Muscle of leg (tissue), 16 donors: ENCODE measurements at places on chromosomes 13 and 19. TPM values are rescaled to one million over a fixed set of nuclear protein-coding genes. Genes with fewer than 3 reads are reported as not detected.
A peak's percentile ranks its signal among the peaks of the same experiment; 100 is the strongest.

The KIR2DL3 gene
- total RNA-seq: not detected

The REEP6 gene
- total RNA-seq: 0.58 TPM

The NOVA2 gene
- 0.98 TPM for total RNA-seq

DNA sequence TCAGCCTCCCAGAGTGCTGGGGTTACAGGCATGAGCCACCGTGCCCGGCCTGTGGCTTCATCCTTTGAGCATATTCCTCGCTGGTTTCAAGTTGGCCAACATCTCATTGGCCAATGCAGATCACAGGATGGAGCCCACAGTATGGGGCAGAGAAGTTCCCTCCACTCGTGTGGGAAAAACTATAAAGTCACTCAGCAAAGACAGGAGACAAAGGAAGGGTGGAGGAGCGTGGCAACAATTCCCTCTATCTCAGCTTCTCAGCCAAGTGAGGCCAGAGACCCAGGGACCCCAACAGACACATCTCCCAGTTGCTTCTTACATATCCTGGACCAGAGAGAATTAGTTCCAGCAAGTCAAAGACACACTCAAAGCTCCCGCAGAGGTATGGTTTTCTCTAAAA lies 184.6 kb upstream of the SOX1 start:
- H3K4me3 ChIP-seq: no peak overlapping the region
- DNase-seq: no peak
- H3K4me1 ChIP-seq: no peaks in the 10 kb centered on the region
- H3K36me3 ChIP-seq: no peaks in the 10 kb centered on the region

DNA sequence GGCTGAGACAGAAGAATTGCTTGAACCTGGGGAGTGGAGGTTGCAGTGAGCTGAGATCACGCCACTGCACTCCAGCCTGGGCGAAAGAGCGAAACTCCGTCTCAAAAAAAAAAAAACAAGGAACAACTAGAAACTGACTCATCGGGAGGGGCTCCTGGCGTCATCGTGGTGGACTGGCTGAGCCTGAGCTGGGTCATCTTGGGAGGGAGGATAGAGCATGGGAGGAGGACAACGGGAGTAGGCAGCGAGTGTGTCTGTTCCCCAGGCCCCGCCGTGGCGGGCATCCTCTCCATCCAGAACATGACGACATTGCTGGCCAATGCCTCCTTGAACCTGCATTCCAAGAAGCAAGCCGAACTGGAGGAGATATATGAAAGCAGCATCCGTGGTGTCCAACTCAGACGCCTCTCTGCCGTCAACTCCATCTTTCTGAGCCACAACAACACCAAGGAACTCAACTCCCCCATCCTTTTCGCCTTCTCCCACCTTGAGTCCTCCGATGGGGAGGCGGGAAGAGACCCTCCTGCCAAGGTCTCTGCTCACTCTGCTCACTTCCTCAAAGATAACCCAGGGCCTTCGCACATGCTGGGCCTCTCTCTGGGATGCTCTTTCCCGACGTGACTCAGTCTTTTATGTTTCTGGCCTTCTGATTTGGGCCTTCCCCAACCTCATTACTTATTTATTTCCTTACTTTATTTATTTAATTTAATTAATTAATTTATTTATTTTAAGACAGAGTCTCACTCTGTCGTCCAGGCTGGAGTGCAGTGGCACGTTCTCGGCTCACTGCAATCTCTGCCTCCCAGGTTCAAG lies 16.6 kb downstream of the DDX39A start:
- H3K36me3 ChIP-seq: peaks cover 69% of the 10 kb centered on the region
- H3K4me3 ChIP-seq: no peak overlapping the region
- DNase-seq: peak; percentile 53
- peaks cover 5% of the 10 kb centered on the region for H3K4me1 ChIP-seq
- no peak overlapping the region for H3K27ac ChIP-seq

DNA sequence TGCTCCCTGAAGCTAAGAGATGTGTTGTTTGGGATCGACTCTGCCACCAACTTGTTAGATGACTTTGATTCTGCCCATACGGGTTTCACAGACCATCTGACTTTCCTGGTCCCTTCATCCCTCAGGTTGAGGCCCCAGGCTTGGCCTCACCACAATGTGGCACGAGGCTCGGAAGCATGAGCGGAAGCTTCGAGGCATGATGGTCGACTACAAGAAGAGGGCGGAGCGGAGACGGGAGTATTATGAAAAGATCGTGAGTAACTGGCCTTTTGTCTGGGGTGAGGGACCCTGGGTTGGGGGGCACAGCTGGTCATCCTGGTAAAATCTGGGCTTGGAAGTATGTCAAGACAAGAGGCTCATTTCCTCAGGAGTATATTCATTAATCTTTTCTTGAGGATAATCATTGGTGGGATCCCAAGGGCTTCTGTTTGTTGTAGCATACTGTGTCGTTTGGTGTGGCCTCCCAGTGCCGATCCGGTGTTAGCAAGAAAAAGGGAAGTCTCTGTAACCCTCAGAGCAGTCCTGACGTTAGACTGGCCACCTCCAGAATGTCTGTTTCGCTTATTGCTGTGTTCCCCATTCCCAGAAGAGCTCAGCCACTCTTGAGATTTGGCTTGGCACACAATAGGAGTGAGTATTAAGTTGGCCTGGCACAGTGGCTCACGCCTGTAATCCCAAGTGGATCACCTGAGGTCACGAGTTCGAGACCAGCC lies 1.4 kb downstream of the CLASRP start:
- no peaks in the 10 kb centered on the region for H3K27me3 ChIP-seq
- peak; percentile 49 for DNase-seq
- H3K4me3 ChIP-seq: peak overlapping the region; percentile 75
- no peak overlapping the region for H3K27ac ChIP-seq
- H3K4me1 ChIP-seq: peaks cover 15% of the 10 kb centered on the region

DNA sequence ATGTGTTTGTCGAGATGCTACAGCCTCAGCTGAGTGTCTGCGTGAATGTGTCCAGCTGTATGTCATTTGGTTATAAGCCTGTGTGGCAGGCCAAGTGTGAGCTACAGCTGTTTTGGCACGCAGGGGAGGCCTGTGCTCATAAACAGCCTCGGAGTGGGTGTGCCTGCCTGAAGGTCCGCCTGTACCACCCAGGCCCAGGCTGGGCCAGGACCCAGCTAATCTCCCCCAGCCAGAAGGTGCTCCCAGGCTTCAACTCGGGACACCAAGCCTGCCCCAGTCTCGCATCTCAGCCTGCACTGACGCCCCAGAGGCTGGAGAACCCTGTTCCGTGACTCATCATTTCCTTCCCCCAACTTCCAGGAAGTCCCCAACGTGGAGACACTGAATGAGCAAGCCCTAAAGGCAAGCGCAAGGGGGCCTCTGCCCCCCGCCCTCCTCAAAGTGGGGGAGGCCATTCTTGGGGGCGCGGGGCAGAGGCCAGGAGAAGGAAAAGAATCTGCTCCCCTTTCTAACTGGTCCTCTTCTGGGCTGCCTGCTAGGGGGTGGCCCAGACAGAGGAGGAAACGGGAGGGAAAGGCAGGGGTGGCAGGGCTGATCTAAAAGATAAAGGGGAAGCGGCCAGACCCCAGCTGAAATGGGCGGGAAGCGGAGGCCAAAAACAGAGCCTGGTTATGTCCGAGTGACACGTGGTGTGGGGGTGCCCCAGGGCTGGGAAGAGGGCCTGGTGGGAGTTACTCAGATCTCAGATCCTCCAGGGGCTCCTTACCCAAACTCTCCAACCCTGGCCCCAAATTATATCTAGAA lies 2.0 kb downstream of the SLC1A5 start:
- H3K4me1 ChIP-seq: peaks cover 45% of the 10 kb centered on the region
- peak overlapping the region; percentile 97 for H3K27ac ChIP-seq
- peaks cover 26% of the 10 kb centered on the region for H3K36me3 ChIP-seq
- DNase-seq: peak; percentile 94
- no peaks in the 10 kb centered on the region for H3K27me3 ChIP-seq

GRCh38 chr13:74629985-74630384 lies 495.8 kb upstream of the KLF12 start:
- H3K4me1 ChIP-seq: no peaks in the 10 kb centered on the region
- no peak overlapping the region for H3K4me3 ChIP-seq
- no peaks in the 10 kb centered on the region for H3K27me3 ChIP-seq
- no peak for DNase-seq
- no peak overlapping the region for H3K27ac ChIP-seq

The ZNF749 gene
- total RNA-seq: 11.3 TPM

The DACH1 gene
- 4.3 TPM for total RNA-seq

GRCh38 chr13:73011751-73012150 lies 47.1 kb upstream of the KLF5 start:
- no peak overlapping the region for H3K27ac ChIP-seq
- H3K27me3 ChIP-seq: no peaks in the 10 kb centered on the region
- H3K36me3 ChIP-seq: peaks cover 2% of the 10 kb centered on the region
- no peak for DNase-seq
- H3K4me3 ChIP-seq: no peak overlapping the region

The CASP14 gene
- total RNA-seq: not detected
